ENCODE measurements at places on chromosomes 2 and 18.

- no peak for DNase-seq
Observed at GRCh38 chr2:196200557-196200956, 29.2 kb upstream of the STK17B start.

- peak; percentile 50 for DNase-seq
Observed at GRCh38 chr2:149040451-149040850, 2.0 kb downstream of the LYPD6B start.

DNA sequence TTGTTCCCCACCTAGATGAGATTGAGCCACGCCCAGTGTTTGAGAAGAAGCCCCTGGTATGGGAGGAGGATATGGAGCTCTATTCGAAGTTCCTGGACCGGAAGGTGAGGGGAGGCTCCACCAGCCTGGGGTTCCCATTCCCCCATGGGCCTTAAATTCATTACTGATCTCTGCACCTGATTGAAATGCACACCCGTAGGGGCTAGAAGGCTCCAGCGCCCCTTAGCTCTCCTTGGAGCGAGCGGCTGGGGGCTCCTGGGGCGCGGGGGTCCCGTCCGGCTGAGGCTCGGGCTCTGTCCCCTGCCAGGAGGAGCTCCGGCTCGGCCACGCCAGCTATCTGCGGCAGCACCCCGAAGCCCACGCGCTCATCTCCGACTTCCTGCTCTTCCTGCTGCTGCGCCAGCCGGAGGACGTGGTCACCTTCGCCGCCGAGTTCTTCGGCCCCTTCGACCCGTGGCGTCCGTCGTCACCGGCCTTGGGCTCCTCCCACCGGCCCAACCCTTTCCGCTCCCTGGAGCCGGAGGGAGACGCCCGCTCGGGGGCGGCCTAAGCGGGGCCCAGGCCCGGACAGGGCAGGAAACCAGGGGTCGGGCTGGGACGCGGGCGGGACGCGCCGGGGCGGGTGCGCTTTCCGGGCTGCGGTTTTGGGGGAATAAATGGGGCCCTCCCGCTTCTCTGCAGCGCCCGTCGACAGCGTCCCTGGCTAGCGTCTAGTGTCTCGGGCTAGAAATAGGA lies 10.9 kb downstream of the CATIP start:
- no peak for DNase-seq

- no peak for DNase-seq
Observed at GRCh38 chr2:240309214-240309613, 126.2 kb upstream of the GPC1 start.
